ENCODE measurements at places on chromosomes 1 and 21.

DNA sequence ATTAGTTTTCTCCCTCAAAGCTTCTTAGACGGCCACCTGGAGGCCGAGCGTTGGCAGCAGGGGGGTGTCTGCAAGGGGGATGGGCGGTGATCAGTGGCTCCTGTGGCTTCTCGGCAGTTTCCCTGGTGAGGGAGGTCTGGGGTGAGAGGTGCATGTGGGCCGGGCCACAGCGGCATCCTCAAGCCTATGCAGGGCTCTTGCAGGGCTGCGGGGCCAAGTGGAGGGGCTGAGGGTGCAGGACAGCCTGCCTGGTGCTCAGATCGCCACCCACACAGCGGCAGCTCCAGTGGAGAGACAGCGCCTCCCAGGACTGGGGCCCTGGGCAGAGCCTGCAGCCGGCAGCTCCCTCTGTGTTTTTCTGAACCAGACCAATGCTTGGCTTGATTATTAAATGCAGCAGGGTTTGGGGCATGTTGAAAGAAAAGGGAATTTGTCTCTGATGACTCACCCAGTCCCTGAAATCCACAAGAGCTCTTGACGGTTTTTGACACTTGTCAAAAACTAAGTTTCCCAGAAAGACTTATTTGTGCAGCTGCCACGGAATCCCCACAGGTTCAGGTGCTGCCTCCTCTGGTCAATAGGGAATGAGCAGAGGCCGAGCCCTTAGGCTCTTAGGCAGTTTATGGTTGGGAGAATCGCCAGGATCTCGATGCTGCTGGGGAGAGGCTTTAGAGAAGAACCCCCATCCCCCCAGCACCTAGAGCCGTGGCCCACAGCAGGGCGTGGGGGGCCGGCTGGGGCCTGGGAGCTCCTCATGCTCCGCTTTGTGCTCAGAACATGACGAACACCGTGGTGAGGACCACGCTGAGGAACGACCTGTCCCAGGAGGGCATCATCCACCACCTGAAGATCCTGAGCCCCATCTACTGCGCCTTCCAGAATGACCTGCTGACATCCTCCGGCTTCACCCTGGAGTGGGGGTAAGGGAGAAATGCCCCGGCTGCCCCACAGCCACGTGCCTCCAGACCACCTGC, 54.7 kb downstream of the UMODL1 start:
- DNase-seq: no peak

- no peak for DNase-seq
These were observed 63.7 kb downstream of the HLCS start for GRCh38 chr21:36902793-36903192.

- DNase-seq: no peak
These were observed 14.9 kb downstream of the UTP11 start for GRCh38 chr1:38027201-38028104.

- DNase-seq: no peak
These were observed 42.7 kb upstream of the GLIS1 start for GRCh38 chr1:53781654-53782053.

DNA sequence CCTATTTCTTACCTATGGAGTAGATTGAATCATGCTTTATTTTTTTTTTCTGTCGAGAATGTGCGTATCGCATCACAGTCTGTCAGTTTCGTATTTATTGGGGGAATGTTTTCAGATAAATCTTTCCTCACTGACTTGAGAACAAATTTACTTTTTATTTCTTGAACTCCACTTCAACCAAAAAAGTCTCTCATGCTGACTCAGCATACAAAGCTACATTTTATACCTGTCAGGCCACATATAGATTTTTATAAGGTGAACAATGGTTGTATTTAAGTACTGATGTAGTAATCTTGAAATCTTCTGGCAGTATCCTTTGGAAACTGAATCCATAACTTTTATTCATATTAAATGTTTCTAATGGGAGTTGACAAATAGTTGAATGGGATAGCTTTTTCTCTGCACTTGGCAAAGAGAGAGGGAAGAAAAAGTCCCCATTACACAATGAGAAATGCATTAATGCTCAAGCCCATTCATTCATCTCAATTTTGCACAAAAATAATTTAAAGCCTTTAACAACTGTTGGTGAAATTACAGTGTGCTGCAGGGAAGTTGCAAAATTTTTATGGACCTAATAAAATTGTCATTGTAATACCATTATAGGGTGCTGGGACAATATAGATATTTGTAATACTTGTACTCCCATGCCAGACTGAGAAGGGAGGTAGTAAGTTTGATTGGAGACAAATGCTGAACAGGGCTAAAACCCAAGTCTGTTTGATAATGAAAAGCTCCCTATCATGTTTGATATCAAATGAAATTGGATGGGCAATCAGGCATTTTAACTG, 367.6 kb downstream of the HLX start:
- no peak for DNase-seq

GRCh38 chr1:46068525-46068924, 63.9 kb downstream of the PIK3R3 start:
- no peak for DNase-seq

DNA sequence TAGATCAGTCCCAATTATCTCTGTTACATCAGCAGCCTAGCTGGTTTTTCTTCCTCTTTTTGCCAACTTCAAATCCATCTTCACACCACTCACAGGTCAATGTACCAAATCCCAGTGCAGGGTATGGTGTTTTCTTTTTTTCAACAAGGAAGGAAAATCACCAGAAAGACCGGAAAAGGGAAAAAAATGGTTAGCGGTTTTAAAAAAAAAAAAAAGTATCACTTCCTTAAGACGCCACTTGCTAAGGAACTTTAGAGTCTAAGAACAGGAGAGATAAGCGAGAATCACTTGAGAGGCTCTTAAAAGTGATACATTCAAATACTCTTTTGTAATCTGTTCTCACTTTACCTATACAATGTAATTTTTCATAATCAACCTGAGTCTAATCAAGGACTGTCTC, 3.1 kb upstream of the OR10J1 start:
- DNase-seq: no peak

DNA sequence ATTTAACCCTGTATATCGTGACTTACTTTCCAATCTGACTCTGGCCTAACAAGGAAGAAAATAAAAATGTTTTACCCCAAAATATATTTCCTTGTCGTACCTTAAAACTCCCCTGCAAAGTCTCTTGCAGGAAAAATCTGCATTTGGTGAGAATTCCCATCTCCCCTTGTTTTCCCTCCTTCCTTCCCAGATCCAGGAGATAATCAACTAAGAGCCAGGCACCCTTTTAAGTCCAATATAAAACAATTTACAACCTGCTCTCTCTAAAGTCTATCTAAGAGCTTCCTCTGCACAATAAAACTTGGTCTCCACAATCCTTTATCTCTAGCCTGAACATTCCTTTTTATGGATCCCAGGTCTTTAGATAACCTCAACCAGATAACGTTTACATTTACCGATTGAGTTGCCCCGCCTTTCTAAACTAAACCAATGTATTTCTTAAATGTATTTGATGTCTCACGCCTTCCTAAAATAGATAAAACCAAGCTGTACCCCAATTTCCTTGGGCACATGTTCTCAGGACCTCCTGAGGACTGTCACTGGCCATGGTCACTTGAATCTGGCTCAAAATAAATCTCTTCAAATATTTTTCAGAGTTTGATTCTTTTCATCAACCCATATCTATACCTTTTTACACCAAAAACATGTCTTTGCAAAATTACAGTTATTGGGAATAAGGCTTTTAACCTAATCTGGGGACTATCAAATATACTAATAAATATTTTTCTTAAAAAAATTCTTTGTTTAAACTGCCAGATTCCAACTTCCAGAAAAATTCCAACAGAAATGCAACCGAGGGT, 993 bp downstream of the DDX59 start:
- no peak for DNase-seq

GRCh38 chr1:99957818-99958217, 12.0 kb upstream of the SLC35A3 start:
- DNase-seq: no peak

GRCh38 chr1:2624735-2625300, 8.0 kb downstream of the MMEL1 start:
- no peak for DNase-seq

DNA sequence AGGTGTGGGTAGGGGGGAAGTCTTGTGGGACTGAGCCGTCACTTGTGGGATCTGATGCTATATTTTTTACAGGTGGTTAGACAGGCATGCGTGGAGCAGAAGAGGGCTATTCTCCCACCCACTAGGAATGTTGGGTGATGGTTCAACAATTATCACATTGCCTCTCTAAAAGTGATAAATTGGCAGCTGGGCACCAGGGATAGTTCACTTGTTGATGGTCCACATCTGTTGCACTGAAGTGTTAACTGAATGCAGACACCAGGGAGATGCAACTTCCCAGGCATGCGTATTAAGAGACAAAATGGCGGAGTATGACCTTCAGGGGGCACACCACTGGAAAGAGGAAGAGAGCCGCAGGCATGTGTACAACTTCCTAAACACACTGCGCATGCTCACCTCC, 193.3 kb upstream of the TNR start:
- no peak for DNase-seq

- DNase-seq: no peak
These were observed 63.7 kb downstream of the SLC66A1 start for GRCh38 chr1:19375631-19376400.
